ELF-1 (cell line): ENCODE measurements at places on chromosomes 6 and 20.

DNA sequence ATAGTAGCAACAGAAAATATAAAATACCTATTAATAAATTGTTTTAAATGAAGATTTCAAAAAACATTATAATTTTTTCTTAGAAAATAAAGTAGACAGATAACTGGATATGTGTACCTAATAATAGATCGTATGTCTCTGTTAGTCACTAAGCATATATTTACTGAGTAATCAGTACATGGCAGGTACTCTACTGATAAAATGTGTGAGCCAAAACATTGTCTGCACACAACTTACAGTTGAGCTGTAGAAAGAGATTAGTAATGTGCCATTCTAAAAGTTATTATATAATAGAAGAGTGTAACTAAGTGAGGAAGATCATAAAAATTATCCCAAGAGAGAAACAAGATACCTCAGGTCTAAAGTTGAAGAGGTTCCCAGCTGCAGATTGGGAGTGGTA lies 929.9 kb upstream of the EPHA7 start:
- DNase-seq, result no peak

DNA sequence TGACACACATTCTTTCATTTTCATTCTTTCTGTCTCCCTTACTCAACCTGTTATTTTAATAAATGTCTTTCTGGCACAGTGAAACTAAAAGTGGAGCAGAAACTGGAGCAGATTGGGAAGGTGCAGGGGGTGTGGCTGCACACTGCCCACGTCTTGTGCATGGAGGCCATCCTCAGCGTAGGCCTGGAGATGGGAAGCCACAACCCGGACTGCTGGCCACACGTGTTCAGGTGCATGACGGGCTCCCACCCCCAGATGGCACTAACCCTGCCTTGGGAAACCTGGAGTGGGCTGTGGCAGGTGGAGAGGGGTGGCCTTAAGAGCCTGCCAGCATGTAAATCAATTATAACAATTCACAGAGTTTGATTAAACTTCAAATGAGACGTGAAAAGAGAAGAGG lies 71.4 kb upstream of the PBOV1 start:
- DNase-seq, result peak; percentile 31

GRCh38 chr6:21808551-21809242 lies 215.1 kb downstream of the SOX4 start:
- DNase-seq, result no peak

DNA sequence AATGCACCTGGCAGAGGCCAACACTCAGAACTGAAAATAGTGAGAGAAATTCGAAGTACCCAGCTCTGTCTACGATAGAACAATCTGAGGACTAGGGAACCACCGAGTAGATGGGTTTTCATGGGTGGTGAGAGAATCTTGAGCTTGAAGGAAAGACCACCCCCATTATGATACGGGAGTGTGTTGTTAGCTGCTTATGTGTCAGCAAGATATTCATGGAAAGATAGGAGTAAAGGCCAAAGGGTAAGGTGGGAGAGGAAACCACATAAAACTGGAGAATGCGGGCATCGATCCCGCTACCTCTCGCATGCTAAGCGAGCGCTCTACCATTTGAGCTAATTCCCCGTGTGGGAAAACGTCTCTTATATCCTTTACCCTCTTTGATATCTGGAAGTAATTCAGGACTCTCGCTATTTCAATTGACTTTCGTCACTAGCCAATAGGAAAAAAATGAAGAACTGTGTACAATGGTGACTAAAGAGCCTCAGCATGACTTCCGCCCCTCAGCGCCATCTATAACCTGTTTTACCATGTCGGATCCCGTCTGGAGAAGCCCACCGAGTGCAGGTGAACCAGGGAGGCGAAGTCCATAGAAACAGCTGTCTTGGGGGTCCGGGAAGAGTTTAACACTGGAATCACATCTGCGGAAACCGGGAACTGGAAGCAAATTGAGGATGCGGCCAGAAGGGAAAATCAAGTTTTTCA lies 25.0 kb upstream of the ABT1 start:
- DNase-seq, result peak; percentile 94

DNA sequence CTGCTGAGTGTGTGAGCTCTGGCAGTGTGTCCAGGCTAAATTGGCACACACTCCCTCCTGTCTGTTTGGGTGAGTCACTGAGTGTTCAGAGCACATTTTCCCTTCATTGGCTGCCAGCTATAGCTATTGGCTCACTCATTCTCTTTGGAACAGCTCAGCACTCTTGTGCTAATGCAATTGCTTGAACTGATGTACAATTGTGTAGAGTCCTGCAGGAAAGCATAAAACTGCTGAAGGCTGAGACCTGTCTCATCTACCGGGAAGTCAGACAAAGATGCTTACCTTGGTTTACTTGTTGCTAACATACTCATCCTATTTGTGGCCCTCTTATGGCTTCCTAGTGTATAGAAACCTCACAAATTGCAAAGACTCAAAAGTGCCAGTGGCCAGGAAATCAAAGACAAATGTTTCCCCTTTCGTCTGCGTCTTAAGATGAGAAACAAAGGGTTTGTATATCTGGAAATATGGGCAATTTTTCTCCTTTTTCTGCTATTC lies 351.0 kb downstream of the BCKDHB start:
- no peak for DNase-seq

DNA sequence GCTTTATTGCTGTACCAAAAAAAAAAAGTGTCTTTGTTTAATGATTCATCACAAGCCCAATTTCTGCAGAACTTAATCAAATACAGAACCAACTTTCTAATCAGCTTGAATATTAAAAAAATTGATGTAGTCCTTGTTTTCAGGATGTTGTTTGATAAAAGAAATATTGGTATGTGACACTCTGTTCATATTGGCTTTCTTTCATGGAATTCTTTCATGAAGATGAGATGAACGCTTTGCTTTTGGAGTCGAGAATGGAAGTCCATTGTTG lies 184.3 kb downstream of the ZNF217 start:
- no peak for DNase-seq

DNA sequence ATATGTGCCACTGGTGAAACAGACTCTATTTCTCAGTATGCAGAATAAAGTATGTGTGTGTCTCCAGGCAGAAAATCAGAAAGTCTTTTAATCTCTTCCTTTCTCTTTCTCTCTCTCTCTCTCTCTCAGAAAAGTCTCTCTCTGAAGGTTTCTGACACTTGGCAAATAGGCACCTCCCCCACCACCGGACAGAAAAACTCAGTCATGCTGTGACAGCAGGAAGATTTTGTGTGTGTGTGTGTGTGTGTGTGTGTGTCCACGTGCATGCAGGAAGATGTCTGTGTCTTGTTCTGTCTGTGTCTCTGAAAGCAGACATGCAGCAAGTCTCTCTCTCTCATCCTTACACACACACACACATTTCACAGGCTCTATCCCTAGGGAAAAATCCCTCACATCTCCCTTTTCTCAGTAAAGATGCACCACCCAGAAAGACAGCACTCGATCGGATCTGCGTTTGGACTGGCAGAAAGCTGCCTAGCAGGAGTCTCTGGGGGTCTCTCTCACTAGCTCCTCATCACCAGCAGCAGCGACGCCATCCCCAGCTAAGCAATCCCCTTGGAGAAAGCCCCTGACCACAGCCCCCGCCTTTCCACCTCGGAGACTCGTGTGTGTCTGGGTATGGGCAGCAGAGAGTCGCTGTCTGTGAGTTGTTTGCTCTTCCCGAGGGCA lies 98.3 kb downstream of the EDN3 start:
- no peak for DNase-seq

DNA sequence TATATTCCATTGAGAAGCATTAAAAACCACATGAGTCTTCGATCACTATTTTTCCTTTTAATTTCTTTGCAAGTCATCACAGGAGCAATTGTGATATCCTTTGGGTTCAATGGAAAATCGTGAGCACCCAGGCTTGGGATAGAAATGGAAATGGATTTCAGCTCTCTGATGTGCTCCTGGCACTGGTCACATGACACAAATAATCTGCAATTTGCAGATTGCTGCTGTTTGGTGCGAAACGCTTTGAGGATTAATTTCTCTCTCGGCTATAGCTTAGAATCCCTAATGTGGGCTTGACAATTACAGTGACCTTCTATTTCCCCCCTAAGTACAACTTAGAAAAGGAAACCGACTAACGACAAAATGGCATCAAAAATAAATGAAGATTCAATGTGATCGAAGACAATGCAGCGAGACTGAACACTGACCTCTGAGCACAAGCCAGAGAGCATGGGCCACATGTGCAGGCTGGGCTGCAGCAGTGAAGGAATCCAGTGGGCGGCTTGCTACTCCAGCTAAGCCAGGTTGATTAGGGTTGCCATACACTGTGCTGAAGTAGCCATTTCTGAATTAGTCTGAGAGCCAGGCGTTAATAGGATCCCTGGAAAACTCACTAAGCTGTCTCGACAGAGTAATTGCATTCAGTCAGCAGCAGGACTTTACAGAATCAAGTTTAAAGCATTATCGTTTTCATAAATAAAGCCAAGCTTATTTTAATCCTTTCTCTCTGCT lies 301.8 kb upstream of the AGPAT4 start:
- DNase-seq, result no peak

- DNase-seq, result peak; percentile 86
Observed at GRCh38 chr6:2848851-2849250, 7.2 kb upstream of the SERPINB1 start.

- DNase-seq, result no peak
Observed at GRCh38 chr20:61661583-61661982, 404.1 kb downstream of the TAF4 start.

DNA sequence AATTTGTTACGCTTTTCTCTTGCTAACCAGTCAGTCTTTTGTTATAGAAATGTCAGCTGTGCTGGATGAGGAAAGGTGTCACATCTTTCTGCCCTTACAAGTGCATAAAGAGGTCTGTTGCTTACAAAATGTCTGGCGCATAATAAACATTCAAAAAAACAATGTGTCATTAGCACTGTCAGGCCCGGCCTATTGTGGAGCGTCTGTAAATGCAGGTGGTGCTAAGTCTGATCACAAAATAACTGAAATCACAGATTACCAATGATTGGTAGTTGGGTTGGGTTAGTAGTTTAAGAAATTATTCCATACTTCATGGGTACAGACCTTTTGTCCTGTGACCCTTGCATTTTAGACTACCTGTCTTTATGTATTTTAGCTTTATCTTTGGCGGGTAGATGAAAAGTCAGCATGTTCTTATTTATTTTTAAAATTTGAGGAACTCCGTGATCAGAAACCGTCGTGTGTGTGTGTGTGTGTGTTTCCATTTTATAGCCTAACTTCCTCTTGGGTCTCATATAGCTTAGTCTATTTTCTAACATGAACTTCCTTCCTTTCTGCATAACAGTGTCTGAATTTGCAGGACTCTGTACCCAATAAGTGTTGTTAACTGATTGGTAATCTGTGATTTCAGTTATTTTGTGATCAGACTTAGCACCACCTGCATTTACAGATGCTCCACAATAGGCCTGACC lies 88.1 kb upstream of the IFNGR1 start:
- DNase-seq, result no peak

DNA sequence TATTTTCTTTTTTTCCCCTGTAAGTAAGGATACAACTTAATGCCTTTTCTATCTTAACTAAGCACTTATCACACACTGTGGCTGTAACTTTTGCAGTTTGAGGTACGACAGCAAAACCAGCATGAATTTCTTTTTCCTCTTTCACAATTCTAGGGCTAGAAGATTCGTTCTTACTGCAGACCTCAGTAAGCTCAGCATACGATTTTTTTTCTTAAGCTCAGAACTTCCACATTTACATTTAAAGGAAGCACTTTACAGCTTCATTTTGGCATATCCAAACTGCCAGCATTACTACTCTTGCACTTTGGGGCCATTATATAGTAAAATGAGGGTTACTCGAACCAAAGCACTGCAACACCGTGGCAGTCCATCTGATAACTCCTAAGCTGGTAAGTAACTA lies 889 bp upstream of the CHMP4B start:
- DNase-seq, result no peak

DNA sequence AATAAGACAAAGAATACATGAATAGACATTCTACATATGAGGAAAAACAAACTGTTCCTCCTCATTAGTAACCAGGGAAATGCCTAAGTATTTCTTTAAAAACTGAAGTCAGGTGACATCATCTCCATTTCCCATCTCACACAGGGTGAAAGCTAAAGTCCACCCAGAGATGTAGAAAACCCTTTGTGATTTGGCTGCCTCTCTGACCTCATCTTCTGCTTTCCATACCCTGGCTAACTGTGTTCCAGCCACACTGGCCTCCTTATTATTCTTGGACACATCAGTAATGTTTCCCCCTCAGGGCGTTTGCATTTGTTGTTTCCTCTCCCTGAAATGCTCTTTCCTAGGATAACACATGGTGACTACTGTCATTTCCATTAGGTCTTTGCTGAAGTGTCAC lies 40.4 kb downstream of the ESF1 start:
- DNase-seq, result no peak

GRCh38 chr6:68635412-68635705 lies 277 bp downstream of the ADGRB3 start:
- DNase-seq, result no peak

DNA sequence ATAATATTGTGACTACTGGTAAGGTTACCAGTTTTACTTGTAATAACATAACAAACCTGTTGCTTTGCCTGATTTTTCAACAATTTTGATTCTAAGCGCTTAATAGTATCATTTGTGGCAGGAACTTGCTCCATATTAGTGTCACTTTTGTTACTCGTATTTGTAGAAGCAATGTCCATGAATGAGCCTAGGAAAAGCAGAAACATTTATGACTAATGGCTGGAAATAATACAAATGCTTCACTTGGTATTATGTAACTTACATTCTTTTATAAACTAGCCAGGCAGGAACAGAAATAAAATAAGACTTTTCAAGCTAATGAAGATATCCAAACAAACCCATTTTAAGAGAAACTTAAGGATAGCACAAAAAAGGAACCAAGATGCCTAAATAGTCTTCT lies 38.9 kb downstream of the MAP3K7 start:
- DNase-seq, result no peak

GRCh38 chr20:62281161-62281933 lies 21.4 kb upstream of the ADRM1 start:
- no peak for DNase-seq

DNA sequence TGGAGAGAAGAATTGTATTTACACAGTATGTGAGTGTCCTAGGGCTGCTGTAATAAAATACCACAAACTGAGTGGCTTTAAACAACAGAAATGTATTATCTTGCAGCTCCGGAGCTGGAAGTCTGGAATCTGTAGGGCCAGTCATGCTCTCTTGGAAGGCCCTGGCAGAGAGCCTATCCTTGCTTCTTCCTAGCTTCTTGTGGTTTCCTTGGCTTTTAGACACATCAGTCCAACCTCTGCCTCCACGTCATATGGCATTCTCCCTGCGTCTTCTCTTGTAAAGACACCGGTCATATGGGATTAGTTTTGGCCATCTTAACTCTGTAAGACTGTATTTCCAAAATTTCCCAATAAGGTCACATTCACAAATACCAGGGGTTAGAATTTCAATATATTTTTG lies 10.8 kb downstream of the FNDC1 start:
- no peak for DNase-seq

GRCh38 chr20:17418737-17419136 lies 112.4 kb downstream of the BFSP1 start:
- DNase-seq, result no peak
